ENCODE measurements at places on chromosomes 7 and 10.

- no peak for DNase-seq
Observed at GRCh38 chr10:42351745-42352144, 286.6 kb downstream of the ZNF33B start.

DNA sequence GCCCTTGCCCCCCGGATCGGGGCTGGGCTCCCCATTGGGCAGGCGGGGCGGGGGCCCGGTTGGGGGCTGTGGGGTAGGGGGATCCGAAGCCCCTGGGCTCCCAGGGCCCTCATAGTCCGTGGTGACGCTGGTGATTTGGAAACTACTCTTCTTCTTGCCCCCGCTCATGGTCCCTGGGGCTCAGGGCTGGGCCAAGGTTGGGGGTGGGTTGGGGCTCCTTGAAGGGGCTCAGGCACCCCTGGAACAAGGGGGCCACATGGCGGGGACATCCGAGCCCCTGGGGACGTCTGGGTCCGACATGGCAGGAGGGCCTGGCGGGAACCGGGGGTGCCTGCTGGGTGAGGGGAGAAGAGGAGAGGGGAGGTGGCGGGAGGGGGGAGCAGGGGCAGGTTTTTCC is 1.1 kb downstream of the TSC22D4 start:
- DNase-seq: peak; percentile 34

- DNase-seq: no peak
Observed at GRCh38 chr10:84415539-84416244, 87.3 kb downstream of the CCSER2 start.

DNA sequence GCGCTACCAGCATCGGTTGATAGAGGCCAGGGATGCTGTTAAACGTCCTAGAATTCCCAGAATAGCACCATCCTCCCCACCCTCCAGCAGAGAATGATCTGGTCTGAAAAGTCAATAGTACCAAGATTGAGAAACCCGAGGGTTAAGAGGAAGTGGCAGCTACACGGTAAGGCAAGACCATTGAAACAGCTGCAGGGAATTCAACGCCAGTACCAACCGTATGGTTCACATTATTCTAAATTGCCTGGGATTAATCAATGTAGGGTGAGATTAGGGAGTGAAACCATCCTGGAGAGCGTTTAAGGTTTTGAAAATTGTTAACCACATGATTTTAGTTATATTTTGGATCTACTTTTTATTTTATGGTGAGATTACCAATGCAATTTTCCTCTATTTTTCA is 352.2 kb downstream of the PRPF18 start:
- DNase-seq: no peak

- DNase-seq: no peak
Observed at GRCh38 chr10:47104786-47105385, 193.7 kb downstream of the PTPN20 start.

GRCh38 chr7:152513861-152514770 is 78.3 kb upstream of the KMT2C start:
- DNase-seq: no peak

- no peak for DNase-seq
Observed at GRCh38 chr7:14073543-14073942, 84.1 kb upstream of the ETV1 start.

DNA sequence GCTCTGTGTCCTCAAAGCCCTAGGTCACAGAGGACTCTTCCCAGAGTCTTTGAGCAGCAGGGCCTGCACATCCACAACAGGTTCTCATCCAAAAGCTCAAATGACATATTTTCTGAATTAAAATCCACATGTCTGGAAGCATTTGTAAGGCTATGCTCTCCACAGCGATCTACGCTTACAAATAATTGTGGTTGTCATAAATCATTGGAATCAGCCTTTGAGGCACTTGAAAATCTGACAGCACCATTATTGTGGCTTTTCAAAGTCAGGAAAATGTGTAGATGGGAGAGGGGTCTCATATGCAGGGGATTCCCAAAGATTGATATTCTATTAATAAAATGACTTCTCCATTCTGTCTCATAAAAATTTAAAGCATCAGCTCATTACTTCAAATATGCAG is 16.3 kb downstream of the GPR26 start:
- DNase-seq: no peak

DNA sequence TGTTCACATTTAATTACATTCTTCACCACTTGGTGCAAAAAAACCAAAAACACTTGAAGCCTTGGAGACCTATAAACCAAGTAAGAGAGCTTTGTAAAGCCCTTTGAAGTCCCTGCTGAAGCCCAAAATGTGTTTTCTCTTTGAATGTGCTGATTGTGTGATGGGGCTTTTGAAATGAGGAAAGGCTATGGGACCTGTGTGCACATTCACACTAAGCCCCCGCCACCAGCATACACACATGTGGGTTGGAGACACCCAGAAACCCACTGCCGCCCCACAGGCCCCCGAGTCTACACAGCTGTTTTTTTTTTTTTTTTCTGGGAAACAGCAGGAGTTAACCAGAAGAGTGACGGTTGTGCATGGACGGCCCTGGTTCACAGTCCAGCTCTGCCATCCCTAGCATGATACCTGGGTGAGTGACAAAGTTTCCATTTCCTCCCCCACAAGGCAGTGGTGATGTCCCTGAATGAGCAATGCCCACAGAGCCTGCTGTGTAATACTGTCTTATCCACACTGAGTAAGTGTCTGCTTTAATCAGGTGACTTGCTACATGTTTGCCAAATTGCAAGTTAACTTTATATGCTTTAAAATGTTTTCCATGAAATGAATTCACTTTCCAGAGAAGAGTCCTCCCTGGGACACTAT is 154.6 kb upstream of the GDF10 start:
- no peak for DNase-seq

GRCh38 chr7:156178214-156178613 is 366.0 kb upstream of the SHH start:
- DNase-seq: no peak

GRCh38 chr7:18317941-18318340 is 177.6 kb upstream of the HDAC9 start:
- DNase-seq: no peak

DNA sequence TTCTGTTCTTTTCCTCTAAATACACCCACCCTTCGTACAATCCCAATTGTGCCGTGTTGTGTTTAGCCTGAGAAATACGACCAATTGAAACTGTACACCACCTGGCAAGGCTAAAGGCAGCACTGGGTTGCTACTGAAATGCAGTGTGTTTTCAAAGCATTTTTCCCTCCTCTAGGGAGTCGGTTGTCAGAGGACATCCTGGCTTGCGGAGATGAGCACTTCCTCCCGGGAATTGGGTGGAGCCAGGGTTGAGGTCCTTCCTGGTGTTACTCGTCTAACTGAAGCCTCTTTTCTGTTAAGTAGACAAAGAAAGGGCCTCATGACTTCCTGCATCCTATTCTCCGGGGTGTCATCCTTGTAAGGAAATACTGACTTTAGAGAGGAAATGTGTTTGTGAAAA is 133.5 kb downstream of the MTPAP start:
- DNase-seq: peak; percentile 18

DNA sequence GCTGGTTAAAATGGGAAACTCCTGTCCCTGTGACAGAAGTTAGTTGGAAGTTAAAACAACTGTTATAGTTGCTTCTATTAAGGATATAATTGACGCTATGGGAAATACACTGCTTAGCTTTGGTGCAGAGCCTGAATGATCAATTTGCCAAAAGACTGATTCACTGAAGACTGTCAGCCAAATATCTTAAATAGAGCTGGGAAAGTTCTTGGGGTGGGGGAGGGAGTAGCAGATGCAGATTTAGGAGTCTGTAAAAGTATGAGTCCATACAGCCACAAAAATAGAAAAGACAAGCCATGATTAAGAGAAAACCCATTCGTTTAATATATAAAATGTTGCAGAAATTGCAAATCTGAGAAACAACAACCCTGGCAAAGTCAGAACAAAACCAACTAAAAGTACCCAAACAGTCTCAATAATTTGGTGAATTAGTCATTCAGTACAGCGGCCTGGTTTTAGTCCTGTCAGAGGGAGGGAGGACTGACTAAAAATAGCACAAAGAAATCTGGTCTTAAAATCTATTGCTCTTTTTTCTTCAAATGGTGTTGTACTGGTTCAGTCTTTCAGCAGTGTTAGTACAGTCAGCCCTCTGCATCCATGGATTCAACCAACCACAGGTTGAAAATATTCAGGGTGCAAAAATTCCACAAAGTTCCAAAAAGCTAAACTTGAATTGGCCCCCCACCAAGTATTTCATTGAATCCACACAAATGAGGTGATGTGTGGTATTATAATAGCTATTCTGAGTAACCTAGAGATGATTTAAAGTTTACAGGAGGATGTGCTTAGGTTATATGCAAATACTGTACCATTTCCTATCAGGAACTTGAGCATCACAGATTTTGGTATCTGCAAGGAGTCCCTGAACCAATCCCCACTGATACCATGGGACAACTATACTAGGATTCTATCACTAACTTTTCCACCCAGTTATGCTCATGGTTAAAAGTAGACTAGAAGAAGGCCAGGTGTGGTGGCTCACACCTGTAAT is 30.0 kb downstream of the STK17A start:
- no peak for DNase-seq

- DNase-seq: no peak
Observed at GRCh38 chr7:158106272-158106671, 481.4 kb downstream of the PTPRN2 start.

DNA sequence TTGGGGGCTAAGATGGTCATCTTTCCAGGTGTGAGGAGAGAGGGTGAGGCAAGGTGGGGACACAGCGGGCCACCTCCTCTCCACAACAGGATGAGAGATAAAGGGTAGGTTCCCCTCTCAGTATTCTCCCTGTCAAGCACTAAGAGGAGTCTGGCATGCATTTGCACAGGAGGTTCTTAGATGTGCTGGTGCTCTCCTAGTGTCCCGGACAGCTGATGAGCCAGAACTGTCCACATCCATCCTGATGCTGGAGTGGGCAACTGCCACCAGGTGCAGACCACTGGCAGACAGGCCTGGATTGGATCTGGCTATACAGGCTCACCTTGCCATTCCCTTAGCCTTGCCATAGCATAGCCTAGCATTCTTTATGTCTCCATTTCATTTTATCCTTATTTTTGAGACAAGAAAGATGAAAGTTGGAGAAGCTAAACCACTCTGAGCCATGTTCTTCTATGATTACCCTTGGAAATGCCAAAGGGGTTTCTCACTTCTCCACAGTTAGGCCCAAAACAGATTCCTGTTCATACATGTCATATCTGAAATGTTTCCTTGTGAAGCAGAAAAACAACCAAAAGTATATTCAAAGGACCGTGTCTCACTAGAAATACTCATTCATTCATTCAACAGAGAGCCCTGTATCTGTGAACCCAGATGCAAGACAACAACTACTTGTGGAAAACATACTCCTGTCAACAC is 48.8 kb upstream of the ANTXRL start:
- no peak for DNase-seq

- no peak for DNase-seq
Observed at GRCh38 chr7:132099163-132099562, 477.1 kb downstream of the PLXNA4 start.

GRCh38 chr7:98200364-98200763 is 10.9 kb upstream of the BHLHA15 start:
- DNase-seq: no peak

DNA sequence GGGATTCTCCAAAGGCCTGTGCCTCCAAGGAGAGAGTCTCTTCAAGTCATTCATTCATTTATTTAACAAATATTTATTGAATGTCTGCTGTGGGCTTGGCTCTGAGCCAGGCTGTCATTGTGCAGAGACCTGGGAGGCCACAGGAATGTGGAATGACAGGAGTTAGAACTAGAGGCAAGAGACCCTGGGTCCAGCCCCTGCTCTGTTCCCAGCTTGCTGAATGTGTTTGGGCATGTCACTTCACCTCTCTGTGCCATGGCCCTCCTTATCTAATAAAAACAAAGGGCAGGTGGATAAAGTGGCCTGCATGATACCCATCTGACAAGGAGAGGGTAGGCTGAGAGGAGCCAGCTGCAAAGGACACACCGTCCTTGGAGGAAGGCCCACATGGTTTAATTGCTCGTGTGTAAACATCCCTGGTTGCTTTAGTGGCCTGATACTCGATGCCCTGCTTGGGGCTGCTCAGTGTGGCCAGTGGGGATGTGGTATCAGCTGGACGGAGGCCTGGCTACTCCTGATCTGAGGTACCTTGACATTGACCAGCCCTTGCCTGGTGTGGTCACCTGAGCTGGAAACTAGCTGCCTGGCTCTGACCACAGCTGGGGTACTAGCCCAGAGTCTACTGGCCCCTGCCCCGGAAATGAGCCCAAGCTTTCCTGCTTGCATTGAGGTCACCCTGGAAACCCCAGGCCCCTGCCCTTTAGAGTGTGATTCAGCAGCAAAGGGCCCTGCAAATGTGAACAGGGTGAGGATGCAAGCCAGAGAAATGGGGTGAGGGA is 116.2 kb downstream of the CDH23 start:
- DNase-seq: no peak

- no peak for DNase-seq
Observed at GRCh38 chr7:151549644-151550043, 29.9 kb upstream of the RHEB start.

DNA sequence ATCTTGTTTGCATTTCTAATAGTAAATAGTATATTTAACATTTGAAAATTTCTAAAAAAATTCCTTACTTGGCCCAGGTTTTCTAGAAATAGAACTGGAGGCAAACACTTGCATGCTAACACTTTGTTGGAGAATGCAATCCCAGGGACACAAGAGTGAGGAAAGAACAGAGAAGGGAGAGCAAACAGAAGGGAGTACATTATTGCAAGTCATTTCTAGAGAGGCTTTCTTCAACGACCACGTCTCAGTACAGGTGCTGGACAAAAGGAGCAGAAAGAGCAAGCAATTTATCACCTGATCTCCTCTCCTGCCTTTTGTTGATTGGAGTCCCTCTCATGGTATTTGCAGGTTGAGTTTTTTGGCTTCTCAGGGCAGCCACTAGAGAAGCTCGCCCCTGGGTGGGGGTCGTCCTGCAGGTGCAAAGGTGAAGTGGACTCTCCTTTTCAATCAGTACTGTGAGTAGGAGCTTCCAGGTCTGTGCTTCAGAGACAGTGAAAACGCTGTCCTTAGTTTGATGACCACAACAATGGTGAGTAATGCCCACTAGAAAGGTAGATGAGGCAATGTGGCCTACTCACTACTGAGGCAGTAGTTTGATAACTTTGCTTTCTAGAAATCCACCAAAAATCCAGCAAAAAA is 5.2 kb downstream of the CPED1 start:
- DNase-seq: no peak

DNA sequence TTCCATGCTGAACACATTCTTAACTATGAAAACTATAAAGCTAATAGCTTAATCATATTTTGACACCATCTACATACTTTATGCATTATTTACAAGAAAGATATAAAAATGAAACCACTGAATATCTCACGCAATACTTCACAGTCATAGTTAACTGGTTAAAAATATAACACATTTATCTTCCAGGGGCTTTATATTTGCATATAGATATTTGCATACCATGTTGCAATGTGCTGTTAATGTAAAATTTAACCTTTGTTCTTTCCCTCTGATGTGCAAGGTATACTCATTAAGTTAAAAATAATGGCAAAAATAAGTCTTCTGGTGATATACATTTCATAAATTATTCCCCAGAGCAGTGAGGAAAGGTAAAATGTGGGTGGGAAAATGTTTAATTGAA is 76.9 kb upstream of the MGMT start:
- DNase-seq: no peak

- DNase-seq: no peak
Observed at GRCh38 chr7:128913870-128914565, 3.5 kb upstream of the KCP start.

GRCh38 chr10:49093922-49094321 is 21.4 kb downstream of the VSTM4 start:
- no peak for DNase-seq

Measured in nephron progenitor cell (in vitro differentiated cells).